ENCODE measurements at places on chromosomes 2 and 18.

DNA sequence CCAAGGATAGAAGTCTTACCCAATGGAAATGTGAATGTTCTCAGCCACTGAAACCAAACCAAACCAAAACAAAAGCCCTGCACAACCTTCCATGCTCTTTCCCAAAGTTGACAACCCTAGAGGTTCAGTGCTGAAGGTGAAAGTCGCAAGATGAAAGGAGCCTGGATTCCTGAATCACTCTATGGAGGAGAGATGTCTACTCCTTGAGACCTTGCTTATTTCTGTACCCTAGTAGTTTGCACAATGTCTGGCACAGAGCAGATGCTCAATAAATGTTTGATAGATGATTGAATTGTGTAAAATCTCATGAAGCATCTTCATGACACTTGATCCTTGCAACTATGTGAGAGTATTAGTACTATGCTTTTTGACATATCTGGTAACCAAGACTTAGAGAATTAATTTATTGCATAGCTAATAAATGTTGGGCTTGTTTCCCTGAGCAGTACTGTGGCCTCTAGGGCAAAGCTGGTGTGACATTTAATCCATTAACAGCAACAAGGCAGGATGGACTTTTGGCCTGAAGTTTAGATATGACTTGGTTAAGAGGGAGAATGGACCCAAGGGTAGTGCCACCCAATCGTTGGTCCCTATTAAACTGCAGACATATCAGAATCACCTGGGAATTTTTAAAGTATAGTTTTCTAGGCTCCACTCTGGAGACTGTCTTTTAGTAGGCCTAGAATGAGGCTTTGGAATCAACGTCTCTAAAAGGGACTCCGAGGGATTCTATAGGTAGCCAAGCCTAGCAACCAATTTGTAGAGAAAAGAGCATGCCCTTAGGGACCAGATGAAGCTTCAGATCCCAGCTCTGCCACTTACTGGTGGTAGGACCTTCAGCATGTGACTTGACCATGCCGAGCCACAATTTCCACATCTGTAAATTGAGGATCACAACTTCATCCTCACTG, 145.9 kb downstream of the DDX1 start:
- no peak for DNase-seq

- no peak for DNase-seq
Observed at GRCh38 chr2:6764968-6765723, 100.6 kb downstream of the CMPK2 start.

GRCh38 chr2:189024901-189025618, 50.9 kb downstream of the COL3A1 start:
- DNase-seq: no peak

- no peak for DNase-seq
Observed at GRCh38 chr2:183718246-183718645, 594.0 kb downstream of the NUP35 start.

GRCh38 chr2:11621410-11621809, 48.6 kb downstream of the NTSR2 start:
- no peak for DNase-seq

DNA sequence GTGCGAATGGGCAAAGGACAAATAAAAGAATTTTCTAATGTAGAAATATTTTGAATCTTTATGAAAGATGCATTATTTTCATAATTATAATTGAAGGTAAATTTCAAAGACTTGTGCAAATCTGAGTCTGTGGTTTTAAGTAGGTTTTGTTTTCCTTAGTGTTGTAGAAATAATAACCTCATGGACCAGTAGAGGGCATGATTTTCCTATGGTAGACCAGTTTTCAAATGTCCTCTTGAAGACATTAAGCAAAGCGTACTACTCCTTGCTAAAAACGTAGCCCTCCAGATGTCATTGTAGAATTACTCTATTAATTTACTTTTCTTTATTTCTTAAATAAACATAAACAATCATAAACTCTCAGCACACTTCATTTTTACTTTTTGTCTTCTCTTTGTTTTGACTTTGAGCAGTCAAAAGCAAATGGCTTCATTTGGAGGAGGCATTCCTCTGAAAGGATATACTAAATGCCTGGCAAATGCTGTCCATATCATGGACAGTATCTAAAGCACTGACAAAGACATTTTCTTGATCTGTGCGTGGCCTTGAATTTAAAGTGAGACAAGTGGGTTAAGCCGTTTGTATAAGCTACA, 85.8 kb upstream of the FAM237A start:
- no peak for DNase-seq

Data from GM04503 (cell line).